ENCODE measurements at places on chromosomes 7 and 10.

GRCh38 chr10:52621635-52622079 lies 150.9 kb downstream of the MBL2 start:
- DNase-seq, result no peak

- DNase-seq, result no peak
Observed at GRCh38 chr7:16015981-16016380, 329.5 kb upstream of the MEOX2 start.

- no peak for DNase-seq
Observed at GRCh38 chr7:155523168-155523675, 23.1 kb downstream of the CNPY1 start.

DNA sequence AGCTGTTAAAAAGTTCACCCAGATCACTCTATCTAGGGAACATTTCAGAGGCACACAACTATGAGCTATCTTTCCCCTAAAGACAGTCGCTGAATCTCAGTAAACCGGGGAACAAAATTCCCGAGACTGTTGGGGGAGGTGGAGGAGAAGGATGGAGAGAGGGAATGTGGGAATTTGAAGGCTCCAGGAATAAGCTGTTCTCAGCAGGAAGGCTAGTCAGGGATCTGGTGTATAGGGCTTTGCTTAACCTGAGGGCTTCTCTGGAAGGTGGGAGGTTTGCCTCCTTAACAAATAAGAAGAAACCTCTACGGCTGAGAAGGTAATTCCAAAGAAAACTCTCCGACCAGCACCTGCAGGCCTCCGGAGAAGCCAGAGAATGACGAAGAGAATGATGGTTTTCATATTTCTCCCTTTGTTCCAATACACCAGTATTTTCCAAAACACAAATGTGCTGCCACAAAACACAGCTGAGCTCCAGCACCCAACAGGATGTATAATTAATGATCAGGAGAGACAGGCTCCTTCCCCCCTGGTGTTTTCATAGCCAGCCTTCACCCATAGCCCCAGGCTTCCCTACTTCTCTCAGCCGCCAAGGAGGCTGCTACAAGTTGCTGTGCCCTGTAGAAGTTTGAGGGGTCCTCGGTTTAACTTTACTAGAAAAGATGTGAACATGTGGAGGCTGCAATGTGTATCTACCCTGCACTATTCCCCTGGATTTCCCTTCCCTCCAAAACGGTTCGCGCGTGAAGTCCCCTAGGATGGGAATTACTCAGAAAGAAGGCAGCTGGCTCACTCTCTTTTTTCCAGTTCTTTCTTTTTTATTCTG lies 2.0 kb downstream of the KCNMA1 start:
- DNase-seq, result no peak

DNA sequence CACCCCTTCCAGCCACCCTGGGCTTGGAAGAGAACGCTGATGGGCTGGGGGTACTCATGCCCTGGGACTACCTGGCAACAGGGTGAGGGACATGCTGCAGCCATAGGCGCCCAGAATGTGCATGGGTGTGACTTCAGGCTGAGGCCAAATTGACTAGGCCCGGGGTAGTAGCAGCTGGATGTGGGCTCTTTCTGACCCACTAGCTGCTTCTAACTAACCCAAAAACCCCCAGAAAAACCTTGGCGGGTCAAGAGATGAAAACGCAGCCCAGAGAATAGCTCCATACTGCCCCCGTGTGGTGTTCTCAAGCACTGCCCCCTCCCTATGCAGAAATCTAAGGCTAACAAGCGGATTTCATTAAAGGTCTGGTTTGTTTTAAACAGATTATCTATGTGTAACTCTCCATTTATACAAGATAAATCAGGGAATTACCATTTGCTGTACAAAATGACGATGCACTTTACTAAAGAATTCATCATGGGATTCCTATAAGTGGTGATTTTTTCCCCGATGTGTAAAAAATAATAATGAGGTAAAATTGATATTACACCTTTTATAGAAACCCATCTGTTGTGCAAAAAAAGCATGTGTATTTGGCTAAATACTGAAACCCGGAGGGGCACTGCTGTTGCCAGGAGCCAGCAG lies 4.2 kb downstream of the SMARCD3 start:
- no peak for DNase-seq

GRCh38 chr7:17963281-17963680 lies 23.0 kb upstream of the SNX13 start:
- no peak for DNase-seq

DNA sequence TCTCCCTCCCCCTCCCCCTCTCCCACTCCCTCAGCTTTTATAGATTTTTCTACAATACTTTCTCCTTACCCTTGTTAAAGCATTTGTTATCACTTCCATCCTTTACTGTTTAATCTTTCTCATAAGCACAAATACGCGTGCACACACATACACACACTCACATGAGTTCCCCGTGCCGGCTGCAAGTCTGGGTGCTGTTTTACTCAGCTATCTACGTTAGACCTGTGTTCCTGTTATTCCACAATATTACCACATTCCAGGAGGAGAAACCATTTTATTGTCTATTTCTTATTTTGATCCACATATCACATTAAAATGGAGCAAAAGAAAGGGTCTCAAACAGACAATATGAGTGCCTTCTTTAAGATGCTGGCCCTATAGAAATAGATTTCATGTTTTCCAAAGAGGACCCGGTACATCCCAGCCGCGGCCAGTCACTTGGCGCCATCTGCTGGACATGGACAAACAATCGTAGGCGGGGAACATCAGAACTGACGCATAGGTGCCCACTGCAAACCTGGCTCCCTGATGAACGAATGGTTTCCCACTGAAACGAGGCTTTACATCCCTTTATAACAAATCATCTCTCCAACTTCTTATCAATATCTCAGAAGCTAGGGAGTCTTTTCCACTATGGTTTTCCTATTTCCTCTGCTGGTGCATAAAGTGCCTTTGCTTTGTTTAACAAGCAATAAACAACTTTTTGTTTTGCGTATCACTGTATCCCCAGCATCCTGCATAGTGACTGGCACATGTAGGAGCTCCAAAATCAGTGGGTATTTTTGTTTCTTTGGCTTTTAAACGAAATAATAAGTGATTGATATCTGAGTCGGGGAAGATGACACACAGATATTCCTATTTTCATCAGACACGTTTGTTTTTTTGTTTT lies 25.2 kb upstream of the OPTN start:
- no peak for DNase-seq

DNA sequence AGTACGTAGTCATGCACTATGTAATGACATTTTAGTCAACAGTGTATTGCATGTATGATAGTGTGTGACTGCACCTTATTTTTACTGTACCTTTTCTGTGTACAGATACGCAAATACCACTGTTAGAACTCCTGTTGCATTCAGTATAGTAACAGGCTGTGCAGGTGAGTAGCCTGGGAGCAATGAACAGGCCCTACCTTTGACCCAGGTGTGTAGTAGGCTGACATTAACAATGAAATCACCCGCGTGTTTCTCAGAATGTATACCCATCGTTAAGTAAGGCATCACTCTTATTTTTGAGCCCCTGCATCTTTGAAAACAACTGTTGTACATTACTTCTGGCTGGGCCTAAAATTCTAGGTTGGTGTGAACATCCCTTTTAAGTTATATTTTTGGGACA lies 41.6 kb downstream of the DAGLB start:
- no peak for DNase-seq

DNA sequence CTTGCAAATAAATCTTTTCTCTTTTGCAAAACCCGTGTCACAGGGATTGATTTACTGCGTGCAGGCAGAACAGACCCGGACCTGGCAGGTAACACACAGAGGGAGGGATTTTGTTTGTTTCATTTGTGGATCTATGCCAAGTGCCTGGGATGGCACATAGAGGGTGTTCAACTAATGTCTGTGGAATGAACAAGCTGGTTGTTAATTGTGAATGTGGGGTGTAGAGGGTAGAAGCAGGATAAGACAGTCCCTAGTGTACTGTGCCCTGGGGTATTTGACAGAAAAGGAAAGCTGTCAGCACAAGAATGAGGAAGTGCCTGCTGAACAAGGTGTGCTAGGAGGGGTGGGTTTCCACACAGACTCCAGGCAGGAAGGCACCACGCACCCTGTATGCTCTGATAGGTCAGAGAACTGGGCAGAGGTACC lies 331.8 kb downstream of the CALN1 start:
- DNase-seq, result no peak

DNA sequence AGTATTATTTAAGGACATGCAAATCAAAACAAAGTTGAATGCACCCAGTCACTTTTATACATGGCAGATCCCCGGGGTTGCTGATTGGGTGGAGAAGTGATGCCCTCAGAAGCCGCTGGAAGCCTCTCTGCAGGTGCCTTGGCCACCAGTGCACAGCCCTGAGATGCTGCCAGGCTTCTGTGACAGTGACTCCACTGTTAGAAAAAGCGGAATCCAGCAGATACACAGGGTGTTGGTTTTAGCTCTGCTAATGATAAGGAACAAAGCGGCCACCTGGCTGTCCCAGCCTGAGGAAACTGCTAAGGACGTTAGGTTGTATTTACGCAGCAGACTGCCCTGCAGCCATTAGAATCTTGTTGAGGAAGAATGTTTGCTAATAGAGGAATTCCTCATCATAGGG lies 47.5 kb downstream of the JAKMIP3 start:
- no peak for DNase-seq

- no peak for DNase-seq
Observed at GRCh38 chr10:61795551-61795950, 105.9 kb upstream of the ARID5B start.

- DNase-seq, result no peak
Observed at GRCh38 chr7:50714857-50715256, 67.8 kb downstream of the GRB10 start.

DNA sequence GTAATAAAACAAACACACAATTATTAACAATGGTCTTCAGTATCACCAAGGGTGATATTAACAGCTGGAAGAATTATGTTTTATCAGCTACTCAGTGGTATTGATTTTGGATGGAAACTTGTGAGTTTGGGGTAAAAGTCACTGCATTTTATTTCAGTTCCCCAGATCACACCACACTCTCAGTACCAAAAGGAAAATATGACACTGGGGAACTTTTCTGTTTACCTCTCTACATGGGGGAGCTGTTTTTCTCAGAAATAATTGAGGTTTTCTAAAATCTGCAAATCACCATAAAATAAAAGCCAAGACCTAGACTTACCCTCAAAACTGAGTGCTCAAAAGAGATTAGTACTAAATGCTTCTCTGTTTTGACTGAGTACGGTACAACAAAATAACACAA lies 98.6 kb upstream of the FEZF1 start:
- DNase-seq, result no peak
